Activated naive CD8-positive, alpha-beta T cell treated with anti-CD3 and anti-CD28 coated beads, Interleukin-2, amount 10 ng/mL, durations not matched to agents 7 days and 5 days (primary cell): ENCODE measurements at places on chromosomes 7 and 10. TPM values are rescaled to one million over a fixed set of nuclear protein-coding genes. Genes with fewer than 3 reads are reported as not detected.

GRCh38 chr10:52357971-52358370, 43.9 kb downstream of the DKK1 start:
- no peak overlapping the region for H3K27ac ChIP-seq
- H3K4me1 ChIP-seq = no peaks in the 10 kb centered on the region
- H3K36me3 ChIP-seq = no peaks in the 10 kb centered on the region
- DNase-seq = no peak

DNA sequence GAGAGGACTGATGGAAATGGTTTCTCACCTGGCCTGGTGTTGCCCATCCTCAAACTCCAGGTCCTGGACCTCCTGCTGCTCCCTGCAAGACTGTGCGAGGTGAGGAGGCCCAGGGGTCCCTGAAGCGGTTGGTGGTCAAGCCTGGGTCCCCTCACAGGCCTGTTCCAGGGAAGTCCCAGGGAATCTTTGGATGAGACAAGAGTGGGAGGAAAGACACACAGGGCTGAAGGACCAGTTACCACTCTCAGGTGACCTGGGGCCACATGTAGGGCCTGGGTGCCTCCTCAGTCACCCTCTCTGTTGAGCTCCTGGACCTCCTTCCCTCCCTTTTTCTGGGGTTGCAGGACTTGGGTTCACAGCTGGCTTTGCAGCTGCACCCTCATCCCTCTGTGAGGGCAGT, 42.6 kb upstream of the CXCL12 start:
- H3K27me3 ChIP-seq = no peaks in the 10 kb centered on the region
- H3K36me3 ChIP-seq = no peaks in the 10 kb centered on the region
- H3K4me3 ChIP-seq = no peak overlapping the region
- no peak overlapping the region for H3K27ac ChIP-seq
- H3K4me1 ChIP-seq = no peaks in the 10 kb centered on the region

DNA sequence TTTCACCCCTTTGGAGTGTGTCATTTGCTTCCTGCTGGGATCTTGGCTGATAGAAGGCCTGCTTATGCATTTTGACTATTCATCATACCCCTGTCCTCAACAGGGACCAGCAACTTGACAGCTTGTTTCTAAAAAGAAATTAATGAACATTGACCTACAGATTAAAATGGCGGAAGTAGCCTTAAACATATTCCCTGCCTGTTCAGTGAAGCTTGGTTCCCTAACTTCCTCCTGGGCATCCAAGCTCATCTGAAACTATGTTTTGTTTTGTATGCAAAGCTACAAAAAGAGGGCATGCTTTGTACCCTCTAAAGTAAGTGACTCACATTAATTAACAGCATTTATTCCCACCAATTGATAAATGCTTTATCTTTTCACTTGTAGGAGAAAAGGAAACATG, 26.8 kb upstream of the CDK14 start:
- H3K36me3 ChIP-seq = no peaks in the 10 kb centered on the region
- H3K4me3 ChIP-seq = no peak overlapping the region
- no peaks in the 10 kb centered on the region for H3K4me1 ChIP-seq
- H3K27me3 ChIP-seq = no peaks in the 10 kb centered on the region
- H3K27ac ChIP-seq = no peak overlapping the region

DNA sequence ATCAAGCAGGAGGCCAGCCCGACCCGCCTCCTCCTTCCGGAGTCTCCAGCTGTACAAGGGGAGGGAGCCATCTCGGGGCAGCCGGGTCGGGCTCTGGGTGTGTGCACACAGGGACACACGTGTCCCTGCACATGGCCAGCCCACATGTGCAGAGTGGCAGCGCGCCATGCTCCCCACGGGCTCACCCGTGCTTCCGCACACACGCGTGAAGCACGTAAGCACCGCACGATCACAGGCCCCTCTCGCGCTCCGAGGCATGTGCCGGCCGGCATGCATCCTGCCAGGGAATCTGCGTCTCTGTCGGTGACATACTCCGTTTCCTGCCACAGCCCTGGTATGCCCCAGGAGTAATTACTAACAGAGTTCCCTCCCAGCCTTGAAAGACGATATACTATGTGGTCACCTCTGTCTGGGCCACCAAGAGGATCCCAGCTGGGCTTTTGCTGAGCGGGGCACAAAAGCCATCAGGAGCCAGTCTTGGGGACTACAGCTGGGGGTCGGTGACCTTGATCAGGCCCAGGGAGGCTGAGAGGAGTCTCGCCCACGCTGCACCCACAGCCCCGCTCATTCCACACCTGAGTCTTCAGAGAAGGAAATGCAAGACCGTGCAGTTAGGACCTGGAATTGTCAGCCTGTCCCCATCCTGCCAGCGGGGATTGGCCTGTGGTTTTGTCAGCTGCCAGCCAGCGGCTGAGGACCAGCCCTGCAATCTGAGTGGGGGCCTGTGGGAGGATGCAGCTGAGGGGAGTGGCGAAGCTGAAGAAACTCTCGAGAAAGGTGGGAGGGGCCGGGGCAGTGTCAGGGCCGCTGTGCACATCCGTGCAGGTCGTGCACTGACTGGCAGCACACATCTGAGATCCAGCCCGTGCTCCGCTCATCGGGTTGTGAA, 11.0 kb upstream of the LFNG start:
- peak overlapping the region; percentile 94 for H3K27ac ChIP-seq
- H3K4me1 ChIP-seq = peaks cover 37% of the 10 kb centered on the region
- no peaks in the 10 kb centered on the region for H3K27me3 ChIP-seq
- peak; percentile 79 for DNase-seq
- no peaks in the 10 kb centered on the region for H3K36me3 ChIP-seq

GRCh38 chr10:103917302-103918052, 507 bp downstream of the STN1 start:
- peak overlapping the region; percentile 96 for H3K27ac ChIP-seq
- H3K27me3 ChIP-seq = no peaks in the 10 kb centered on the region
- peak; percentile 50 for DNase-seq
- H3K4me3 ChIP-seq = peak overlapping the region; percentile 97
- H3K4me1 ChIP-seq = peaks cover 35% of the 10 kb centered on the region

- peaks cover 37% of the 10 kb centered on the region for H3K4me1 ChIP-seq
- H3K27ac ChIP-seq = no peak overlapping the region
- H3K36me3 ChIP-seq = no peaks in the 10 kb centered on the region
- no peak for DNase-seq
- peaks cover 5% of the 10 kb centered on the region for H3K27me3 ChIP-seq
Observed at GRCh38 chr10:73881221-73881919, 7.0 kb upstream of the CAMK2G start.

DNA sequence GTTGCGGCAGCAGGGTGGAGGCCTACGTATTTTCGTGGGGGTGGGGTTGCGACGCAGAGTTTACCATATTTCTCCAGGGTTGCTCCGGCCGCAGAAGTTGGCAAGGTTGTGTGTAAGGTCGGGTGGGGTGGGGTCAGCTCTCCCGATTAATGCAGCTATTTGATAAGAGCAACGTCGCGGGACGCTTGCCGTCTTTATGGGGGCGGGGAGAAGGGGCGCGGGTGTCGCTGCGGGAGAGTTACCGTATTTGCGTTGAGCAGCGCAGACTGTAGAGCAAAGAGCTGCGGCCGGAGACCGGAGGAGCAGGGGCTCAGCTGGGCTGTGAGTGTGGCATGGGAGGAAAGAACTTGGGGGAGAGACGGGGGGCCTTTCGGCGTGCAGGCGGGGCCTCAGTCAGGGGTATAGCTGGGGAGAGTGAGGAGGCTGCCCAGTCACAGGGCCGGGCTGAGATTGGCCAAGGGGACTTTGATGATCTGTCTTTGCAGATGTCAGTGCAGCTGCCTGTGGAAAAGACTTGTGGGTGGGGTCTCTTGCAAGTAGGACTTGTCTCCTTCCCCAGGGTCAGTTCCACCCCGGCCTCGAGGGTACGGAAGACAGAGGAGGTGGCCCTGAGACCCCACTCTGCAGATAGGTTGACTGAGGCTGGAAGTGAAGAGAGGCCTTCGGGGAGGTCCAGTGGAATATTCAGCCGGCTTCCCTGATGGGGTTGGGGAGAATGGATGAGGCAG, 26.6 kb downstream of the ZNF775 start:
- peak; percentile 72 for DNase-seq
- H3K27ac ChIP-seq = peak overlapping the region; percentile 98
- peaks cover 12% of the 10 kb centered on the region for H3K36me3 ChIP-seq

- no peak for DNase-seq
- peaks cover 5% of the 10 kb centered on the region for H3K36me3 ChIP-seq
- H3K27me3 ChIP-seq = no peaks in the 10 kb centered on the region
- no peak overlapping the region for H3K27ac ChIP-seq
- no peak overlapping the region for H3K4me3 ChIP-seq
Observed at GRCh38 chr7:73560109-73560835, 2.8 kb upstream of the BCL7B start.

GRCh38 chr7:98418636-98419315, 17.9 kb upstream of the BAIAP2L1 start:
- H3K4me3 ChIP-seq = no peak overlapping the region
- no peak for DNase-seq
- no peaks in the 10 kb centered on the region for H3K27me3 ChIP-seq

DNA sequence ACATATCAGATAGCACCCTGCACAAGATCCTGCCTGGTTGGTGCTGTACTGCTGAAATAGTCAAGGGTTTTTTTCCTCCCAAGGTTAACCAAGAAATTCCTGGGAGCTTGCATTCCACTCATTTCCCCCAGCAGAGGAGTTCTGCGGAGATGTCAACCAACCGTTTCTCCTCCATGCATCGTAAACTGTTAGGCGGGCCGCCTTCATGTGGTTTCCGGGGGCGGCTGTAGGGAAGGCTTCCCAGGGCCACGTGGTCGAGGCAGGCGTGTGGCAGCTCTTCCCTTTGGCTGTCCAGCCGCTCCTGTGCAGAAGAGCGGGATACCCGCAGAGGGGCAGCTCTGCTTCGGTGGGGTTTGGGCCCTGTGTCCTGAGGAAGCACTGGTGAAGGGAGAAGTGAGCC, 113.7 kb downstream of the RGS10 start:
- H3K27ac ChIP-seq = peak overlapping the region; percentile 23
- H3K36me3 ChIP-seq = peaks cover 30% of the 10 kb centered on the region
- peaks cover 16% of the 10 kb centered on the region for H3K4me1 ChIP-seq
- no peak for DNase-seq
- no peaks in the 10 kb centered on the region for H3K27me3 ChIP-seq

DNA sequence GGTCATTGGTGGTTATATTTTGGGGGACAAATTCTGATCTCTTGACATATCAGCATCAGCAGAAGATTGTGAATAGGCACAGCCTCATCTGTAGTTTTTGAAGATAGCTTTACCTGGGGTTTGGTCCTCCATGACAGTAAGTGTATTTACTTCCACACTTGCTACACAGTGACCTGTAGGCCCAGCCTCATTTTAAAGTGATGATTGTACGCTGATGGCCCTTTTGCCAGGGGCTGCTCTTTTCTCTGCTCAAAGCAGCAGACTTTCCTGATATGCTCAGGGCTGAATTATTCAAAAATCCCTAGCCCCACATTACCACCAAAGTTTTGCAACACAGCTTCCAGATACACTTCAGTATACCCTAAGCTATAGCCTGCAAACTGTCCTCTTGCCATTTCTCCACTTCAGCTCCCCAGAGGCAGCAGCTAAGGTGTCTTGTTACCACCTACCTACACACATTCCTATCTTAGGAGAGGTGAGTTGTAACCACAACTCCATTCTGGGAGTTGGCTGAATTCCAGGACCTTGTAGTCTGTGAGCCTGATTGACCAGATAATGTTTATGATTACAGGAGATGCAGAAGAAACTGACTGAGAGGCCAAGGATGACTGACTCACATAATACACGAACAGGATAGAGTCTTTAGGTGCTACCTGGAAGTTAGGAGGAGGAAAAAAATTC, 6.0 kb downstream of the ASB4 start:
- no peak overlapping the region for H3K4me3 ChIP-seq
- peaks cover 18% of the 10 kb centered on the region for H3K27me3 ChIP-seq
- DNase-seq = no peak
- H3K36me3 ChIP-seq = no peaks in the 10 kb centered on the region

DNA sequence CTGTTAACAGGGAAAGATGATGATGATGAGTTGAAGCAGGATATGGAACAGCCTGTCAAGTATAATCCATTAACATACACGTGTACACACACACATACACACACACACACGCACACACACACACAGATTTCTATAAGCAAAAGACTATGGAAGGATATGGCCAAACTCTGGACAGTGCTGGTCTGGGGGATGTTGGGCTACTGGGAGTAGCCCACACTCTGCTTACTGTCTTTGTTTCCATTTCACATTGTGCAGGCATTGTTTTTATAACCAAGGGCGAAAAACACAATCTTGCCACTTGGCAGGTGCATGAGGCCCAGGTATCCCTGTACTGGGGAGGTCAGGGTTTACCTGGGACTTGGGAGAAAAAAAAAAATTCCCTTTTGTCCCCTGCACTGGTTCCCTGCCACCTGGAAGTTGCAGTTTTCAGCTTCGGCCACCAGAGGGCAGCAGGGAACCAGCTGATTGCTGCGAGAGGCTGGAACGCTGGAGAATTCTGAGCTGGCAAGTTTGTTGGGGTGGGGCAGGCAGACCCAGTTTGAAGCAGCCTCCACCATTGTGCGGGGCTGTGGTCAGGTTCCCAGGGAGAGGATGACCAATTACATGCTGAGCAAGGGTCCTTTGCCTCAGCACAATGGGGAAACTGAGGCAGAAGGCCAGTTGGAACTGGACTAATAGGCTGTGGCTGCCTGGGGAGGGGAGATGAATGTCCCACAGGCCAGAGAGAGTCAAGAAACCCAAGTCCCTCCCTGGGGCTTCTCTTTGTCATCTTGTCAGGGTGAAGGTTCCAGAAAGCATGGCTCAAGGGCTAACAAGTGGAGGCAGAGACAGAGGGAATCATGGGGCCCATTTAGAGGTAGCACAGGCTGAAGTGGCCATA, 27.3 kb downstream of the PPIF start:
- no peak overlapping the region for H3K27ac ChIP-seq
- H3K4me3 ChIP-seq = no peak overlapping the region
- peak; percentile 82 for DNase-seq
- no peaks in the 10 kb centered on the region for H3K36me3 ChIP-seq

DNA sequence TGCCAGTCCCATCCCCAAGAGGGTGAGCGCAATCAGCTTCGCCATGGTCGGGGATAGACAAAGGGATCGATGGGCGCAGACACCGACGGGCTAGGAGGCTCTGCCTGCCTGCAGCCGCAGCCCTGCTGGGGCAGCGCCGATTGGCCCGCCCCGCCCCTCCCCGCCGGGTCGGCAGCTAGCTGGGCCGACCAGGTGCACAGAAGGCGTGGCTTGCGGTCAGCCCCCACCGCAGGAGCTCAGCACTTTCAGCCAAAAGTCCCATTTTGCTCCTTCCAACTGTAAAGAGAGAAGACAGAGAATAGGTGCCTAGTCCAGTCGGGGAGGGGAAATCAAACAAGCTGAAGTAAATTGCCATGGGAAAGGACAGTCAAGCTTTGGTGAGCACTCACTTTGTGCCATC, at the start of gene PON1:
Gene PON1, minus strand, starts transcription at position 102 of the 400 bp plus-strand sequence. Its CDS starts 57 bp downstream, at position 45.
- no peak within 1 kb of the TSS for H3K27ac ChIP-seq
- H3K4me1 ChIP-seq = peaks cover 8% of the 10 kb centered on the region
- DNase-seq = peak; percentile 55
- H3K4me3 ChIP-seq = peak within 1 kb of the TSS; percentile 61
- H3K27me3 ChIP-seq = peaks cover 6% of the 10 kb centered on the region
- no peaks in the 10 kb centered on the region for H3K36me3 ChIP-seq

The OPALIN gene
- not detected for total RNA-seq

The MMP21 gene
- 0.20 TPM for total RNA-seq

The NOC3L gene
- 17.7 TPM for total RNA-seq

The CTTNBP2 gene
- total RNA-seq = not detected

The ATG9B gene
- total RNA-seq = 11.1 TPM

The PNLIP gene
- not detected for total RNA-seq

The DRGX gene
- not detected for total RNA-seq

The SLC29A4 gene
- total RNA-seq = 1.6 TPM

The MYL10 gene
- total RNA-seq = not detected
